ENCODE measurements at places on chromosomes 1 and 21.

GRCh38 chr1:79848316-79848715 is 841.8 kb upstream of the ADGRL4 start:
- no peak for DNase-seq

DNA sequence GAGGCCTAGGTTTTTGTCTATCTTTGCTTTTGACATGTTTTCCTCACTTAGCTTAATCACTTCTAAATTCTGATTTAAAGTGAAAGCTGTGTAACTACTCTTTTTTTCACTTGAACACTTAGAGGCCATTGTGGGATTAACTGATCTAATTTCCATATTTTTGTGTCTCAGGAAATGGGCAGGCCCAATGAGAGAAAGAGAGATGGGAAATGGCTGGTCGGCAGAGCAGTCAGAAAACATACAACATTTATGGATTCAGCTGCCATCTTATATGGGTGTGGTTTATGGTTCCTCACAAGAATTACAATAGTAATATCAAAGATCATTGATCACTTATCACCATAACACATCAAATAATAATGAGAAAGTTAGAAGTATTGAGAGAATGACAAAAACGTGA is 320.8 kb downstream of the PTPRC start:
- no peak for DNase-seq

GRCh38 chr1:2583871-2584351 is 2.7 kb upstream of the PRXL2B start:
- DNase-seq: no peak

DNA sequence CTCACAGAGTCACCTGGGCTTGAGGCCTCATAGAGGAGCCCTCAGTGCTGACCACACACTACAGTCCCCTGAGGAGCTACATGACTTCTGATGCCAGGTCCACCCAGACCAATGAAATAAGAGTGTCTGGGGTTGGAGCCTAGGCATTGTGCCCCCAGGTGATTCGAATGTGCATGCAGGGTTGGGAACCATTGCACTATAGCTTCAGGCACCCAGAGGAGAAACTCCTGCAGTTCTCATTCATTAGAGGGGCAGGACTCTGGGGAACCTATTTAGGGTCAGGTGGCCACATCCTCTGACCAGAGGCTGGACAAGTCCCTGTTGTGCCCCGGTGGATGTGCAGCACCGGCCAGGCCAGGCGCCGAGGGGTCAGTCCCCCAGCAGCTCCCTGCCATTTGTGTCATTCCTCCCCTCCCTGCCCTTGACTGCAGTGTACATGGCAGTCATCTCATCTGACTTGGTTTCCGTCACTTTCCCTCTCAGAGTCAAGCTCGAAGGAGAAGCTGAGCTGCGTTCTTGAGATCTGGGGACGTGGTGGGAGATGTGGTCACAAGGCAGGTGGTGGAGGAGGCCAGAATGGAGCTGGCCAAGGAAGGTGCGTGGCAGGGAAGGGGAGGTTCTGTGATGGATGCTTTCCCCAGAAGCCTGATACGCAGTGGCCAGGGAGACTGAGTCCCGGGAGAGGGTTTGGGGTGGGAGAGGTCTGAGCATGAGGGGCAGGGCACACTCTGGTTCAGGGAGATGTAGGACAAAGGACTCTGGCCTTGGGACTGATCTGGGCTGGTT is 6.4 kb downstream of the CLDN19 start:
- DNase-seq: no peak
